CD4-positive, alpha-beta T cell treated with Interleukin-1 beta for 1 hour (primary cell): ENCODE measurements at places on chromosomes 2 and 18.
A peak's percentile ranks its signal among the peaks of the same experiment; 100 is the strongest.

GRCh38 chr2:16170675-16171424 lies 230.5 kb downstream of the MYCN start:
- DNase-seq: no peak

DNA sequence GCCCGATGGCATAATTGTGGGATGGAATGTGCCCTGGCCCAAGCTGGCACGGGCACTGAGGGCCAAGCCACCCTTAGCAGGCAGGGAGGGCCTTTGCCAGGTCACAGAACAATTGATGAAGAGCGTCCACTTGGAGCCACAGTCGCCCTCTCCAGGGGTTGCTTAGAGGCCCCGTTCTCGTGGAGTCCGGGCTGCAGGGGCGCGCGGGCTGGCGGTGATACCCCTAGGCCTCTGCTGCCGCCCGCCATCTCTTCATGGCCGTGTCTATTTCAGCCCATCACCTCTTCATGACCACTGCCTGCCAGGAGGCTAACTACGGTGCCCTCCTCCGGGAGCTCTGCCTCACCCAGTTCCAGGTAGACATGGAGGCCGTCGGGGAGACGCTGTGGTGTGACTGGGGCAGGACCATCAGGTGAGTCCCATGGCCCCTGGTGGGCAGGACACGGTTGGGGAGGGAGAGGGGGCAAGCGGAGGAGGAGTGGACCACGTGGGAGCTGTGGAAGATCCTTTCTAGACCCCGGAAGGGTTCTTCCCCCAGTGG lies 17.6 kb downstream of the RAMP1 start:
- DNase-seq: no peak

GRCh38 chr2:20382965-20383810 lies 32.5 kb upstream of the PUM2 start:
- no peak for DNase-seq

DNA sequence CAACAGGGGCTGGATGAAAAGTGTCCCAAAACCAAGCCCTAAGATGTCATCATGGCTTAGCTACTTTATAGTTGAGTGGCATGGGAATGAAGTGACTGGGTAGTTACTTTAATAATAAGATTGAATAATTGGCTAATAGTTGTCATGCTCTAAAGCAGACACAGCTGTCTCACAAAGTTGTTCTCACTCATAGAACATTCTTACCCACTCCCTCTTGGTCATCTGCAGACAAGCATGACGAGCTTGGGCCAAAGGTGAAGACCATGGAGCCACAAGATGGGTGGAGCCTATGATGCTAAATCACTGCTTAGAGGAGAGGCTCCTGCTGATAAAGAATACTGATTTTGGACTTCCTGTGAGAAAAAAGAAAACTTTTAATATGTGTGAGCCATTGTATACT lies 62.4 kb upstream of the MMADHC start:
- DNase-seq: no peak

DNA sequence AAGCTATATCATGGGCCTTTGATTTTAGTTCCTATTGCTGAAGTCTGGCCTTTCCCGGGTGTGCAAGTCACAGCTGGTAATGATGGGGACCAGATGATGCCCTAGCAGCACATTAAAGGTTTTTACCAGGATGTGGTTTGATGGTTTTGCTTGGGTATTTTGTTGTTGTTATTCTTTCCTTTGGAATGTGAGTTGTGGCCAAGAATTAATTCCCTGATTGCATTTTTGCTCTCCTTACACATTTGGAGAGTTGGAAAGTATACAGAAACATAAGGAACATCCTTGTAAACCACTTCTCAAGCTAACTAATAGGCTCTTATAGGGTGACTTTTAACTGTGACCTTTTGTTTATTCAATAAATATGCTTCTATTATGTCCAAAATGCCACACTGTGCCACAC lies 154.1 kb upstream of the MMADHC start:
- no peak for DNase-seq

- DNase-seq: peak; percentile 7
Observed at GRCh38 chr2:12177455-12178288, 431.2 kb downstream of the LPIN1 start.

DNA sequence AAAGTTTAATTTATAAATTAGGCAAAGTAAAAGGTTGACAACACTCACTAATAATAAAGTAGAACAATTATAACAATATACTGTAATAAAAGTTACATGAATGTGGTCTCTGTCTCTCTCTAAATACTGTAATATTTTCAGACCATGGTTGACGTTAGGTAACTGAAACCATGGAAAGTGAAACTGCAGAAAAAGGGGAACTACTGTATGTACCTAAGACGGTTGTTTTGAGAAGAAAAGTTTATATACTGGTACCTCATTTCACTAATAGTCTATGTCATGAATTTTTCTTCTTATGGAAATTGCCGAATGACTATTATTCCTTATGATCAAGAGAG lies 166.7 kb upstream of the ZNF521 start:
- DNase-seq: no peak

- no peak for DNase-seq
Observed at GRCh38 chr2:168666339-168666738, 136.1 kb upstream of the NOSTRIN start.

DNA sequence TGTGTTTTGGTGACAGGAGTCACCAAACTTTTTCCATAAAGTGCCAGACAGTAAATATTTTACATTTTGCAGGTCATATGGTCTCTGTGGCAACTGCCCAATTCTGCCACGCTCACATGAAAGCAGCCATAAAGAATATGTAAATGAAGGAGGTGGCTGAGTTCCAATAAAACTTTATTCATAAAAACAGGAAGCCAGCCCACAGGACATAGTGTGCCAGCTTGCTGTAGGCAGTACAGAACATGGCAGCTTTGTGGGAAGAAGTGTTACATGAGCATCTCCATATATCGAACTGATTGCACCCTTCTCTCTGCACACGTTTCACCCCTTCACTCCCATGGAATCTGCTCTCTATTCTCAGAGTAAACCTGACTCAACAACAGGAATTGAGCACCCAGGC lies 10.2 kb downstream of the ASB18 start:
- no peak for DNase-seq

GRCh38 chr2:3864943-3865865 lies 161.8 kb downstream of the DCDC2C start:
- no peak for DNase-seq

DNA sequence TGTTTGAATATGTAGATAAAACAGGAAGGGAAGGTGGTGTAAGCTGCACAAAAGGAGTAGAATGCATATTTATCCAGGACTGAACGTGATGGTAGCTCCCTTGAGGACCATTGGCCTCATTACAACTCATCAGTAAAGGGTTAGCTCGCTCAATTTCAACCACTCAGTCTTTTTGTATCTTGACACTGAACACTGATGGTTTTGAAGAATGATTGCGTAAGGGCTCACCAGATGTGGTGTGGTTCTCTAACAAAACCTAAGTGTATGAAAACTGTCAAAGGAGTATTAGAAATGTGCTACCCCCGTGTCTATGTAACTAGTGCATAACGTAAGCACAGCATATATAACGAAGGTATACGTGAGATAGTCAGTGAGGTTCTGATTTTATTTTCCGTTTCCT lies 272.4 kb upstream of the THSD7B start:
- DNase-seq: no peak

- DNase-seq: no peak
Observed at GRCh38 chr18:77373730-77374445, 124.2 kb downstream of the GALR1 start.

DNA sequence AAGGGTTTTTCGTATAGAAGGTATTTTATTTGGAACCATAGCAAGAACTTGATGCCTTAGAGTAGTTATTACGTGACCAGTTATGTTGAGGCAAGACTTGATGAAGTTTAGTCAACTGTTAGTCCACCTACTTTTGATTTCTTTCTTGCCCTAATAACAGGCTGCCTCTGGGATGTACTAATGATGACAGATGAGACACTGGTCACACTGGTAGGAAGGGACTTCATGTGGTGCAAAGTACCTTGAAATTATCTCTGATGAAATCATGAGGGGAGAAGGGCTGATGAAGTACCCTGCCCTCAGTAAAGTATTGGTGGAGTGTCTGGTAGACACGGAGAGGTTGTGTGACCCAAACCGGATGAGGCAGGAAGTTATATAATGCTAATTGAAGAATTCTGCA lies 5.4 kb downstream of the DIS3L2 start:
- DNase-seq: no peak

DNA sequence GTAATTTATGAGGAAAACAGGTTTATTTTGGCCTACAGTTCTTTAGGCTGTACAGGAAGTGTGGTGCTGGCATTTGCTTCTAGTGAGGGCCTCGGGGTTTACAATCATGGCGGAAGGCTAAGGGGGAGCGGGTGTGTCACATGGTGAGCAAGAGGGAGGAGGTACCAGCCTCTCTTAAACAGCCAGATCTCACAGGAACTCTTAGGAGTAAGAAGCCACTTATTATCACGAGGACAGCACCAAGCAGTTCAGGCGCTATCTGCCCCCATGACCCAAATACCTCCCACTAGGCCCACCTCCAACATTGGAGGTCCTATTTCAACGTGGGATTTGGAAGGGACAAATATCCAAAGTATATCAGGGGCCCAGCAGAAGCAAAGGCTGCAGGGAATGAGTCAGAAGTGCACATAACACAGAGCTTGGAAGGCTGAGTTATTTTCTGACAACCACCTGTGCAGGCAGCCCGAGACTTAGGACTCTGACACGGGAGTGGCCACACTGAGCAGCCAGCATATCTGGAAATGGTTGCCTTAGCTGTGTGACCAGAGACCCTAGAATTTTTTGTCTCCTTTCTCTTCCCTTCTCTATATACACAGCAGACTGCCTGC lies 170.9 kb downstream of the PRPF40A start:
- no peak for DNase-seq

DNA sequence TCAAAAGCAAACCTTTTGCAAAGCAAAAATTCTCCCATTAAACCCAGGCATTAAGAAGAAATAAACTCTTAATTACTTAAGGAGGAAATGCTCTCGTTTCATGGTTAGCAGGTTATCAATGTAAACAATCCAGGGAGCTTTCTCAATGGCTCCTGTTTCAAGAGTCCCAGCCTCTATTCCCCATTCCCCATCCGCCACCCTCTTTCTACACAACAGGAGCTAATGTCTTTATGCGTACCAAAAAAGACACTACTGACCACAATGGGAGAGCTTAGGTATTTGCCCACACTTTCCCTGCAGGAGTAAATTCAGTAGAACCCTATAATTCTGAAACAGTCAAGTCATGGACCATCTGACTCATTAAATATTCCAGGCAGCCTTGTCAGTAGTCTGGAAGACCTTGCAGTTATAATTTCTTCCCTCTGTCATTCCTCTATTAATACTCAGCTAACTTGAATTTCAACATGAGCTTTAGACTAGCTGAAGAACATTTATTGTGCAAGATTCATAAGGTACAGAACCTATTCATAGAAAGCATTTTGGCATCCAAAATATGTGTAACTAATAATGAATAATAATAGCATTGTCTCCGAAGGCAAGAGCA lies 48.6 kb downstream of the SLC8A1 start:
- no peak for DNase-seq

DNA sequence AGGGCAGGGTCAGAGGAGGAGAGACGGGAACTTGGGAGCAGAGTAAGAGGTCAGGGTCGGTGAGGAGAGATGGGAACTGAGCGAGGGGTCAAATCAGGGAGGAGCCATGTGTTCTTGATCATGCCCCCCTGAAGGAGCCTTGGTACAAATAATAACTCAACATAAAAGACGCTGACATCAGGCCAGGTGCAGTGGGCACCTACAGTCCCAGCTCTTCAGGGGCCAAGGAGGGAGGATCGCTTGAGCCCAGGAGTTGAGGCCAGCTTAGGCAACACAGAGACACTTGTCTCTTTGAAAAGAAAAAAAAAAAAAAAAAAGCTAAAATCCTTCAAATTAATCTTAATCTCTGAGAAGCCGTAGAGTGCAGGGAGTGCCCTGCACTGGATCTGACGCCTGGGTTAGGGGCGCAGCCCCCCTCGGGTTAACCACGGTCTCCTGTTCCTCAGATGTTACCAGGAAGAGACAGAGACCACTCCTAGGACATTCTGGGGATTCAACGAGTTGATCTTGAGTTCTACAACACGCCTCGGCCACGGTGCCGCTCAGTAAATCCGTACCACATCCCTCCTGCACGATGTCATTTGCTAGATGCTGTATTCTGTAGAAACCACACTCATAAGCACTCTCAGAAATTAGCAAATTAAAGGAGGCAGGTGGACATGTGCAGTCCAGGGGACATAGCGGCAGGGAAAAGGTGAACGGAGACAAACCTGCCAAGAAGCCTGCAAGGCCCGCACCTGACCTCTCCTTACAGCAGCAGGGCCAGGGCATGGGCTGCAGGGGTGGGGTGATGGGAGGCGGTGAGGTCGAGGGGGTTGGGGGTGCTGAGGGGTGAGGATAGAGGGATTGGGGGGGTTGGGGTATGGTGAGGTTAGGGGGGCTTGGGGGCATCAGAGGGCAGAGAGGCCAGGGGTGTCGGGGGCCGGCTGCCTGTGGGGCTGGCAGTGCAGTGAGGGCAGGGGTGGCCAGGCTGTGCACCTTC lies 29.2 kb downstream of the SLC66A2 start:
- no peak for DNase-seq

DNA sequence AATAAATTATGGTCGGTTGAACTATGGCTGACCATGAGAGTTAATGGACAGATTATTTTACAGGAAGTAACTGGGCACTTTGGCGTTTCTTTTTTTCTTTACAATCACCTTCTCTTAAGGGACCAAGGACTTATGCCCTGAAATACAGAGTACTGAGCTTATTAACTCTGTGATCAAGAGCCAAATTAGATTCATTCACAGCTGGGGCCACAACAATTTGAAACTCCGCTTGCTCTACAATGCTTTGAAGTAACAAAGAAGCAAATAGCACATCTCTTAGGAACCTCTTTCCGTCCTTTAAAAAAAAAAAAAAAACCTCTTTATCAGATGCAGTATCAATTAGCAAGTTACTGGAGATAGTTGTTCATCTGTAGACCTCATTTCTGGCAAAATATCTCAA lies 112.0 kb downstream of the LYPD6 start:
- no peak for DNase-seq
